ENCODE measurements at places on chromosomes 1 and 21.
A peak's percentile ranks its signal among the peaks of the same experiment; 100 is the strongest.

DNA sequence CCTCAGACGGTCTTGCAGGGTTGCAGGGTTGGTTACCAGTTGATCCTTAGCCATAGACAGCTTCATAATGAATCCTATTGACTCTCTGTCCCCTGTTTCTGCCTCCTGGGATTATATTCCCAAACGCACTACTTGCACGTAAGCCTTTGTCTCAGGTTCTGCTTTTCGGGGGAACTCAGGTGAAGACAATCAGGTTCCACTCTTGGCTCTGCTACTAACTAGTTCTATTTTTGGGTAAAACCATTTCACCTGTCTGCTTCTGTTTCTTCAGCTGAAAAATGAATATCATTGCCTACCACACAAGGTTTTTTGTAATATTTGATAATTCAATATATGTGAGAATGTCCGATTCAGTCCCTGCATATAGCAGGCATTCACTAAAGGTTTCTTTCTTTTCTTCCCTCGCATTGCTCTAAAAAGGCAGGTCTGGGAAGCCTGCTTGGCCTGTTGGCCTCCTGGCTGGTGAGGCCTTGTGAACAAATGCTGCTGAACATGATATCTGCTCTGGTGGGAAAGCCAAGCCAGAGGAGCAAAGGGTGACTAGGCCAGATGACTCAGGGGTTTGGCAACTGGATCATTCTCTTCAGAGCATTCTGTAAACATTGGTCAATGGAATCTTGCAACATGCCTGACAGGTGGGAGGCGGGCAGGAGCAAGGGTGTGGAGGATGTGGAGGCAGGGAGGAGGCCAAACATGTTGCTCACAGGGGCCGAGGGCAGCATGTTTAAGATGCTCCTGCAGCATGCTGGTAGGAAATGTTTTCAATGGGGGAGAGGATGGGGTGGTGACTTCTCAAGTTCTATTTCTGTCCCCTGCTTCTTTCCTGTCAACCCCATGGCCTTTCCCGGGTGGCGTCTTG, 23.8 kb downstream of the IER5 start:
- no peak overlapping the region for H3K4me3 ChIP-seq
- H3K27me3 ChIP-seq: peaks cover 9% of the 10 kb centered on the region
- no peaks in the 10 kb centered on the region for H3K36me3 ChIP-seq
- peaks cover 5% of the 10 kb centered on the region for H3K4me1 ChIP-seq
- H3K27ac ChIP-seq: no peak overlapping the region

GRCh38 chr1:228084797-228085196, 2.3 kb downstream of the ARF1 start:
- peak overlapping the region; percentile 97 for H3K4me3 ChIP-seq
- peaks cover 56% of the 10 kb centered on the region for H3K4me1 ChIP-seq
- DNase-seq: no peak
- H3K36me3 ChIP-seq: peaks cover 60% of the 10 kb centered on the region
- H3K27ac ChIP-seq: peak overlapping the region; percentile 97

GRCh38 chr1:35876988-35877387, 6.0 kb upstream of the AGO1 start:
- H3K27ac ChIP-seq: no peak overlapping the region
- H3K4me3 ChIP-seq: no peak overlapping the region
- peaks cover 3% of the 10 kb centered on the region for H3K4me1 ChIP-seq
- DNase-seq: no peak
- no peaks in the 10 kb centered on the region for H3K27me3 ChIP-seq
- no peaks in the 10 kb centered on the region for H3K36me3 ChIP-seq

DNA sequence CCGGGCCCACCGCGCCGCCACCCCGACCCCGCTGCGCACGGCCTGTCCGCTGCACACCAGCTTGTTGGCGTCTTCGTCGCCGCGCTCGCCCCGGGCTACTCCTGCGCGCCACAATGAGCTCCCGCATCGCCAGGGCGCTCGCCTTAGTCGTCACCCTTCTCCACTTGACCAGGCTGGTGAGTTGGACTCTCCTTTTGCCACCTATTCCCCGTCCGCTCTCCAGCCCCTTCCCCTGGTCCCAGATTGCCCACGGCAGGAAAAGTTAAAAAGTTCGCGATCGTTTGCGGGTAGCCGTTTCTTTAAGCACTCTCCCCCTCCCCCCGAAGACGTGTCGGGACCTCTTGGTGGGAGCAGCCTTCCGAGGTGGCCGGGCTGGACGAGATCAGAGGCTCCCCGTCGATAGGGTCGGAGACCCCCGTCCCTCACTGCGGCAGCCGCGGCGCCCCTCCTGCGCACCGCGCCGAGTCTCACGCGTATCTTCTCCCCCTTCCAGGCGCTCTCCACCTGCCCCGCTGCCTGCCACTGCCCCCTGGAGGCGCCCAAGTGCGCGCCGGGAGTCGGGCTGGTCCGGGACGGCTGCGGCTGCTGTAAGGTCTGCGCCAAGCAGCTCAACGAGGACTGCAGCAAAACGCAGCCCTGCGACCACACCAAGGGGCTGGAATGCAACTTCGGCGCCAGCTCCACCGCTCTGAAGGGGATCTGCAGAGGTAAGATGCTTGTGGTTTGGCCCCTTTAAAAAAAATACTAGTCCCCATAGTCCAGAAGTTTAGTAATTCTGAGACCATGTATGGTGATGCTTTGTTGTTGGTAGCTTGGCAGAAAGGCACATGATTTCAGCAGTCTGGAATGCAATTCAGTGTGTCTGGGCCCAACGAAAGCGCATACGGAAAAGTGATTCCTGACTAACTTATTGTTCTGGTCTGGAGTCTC, 576 bp downstream of the CCN1 start:
- peak; percentile 72 for DNase-seq
- H3K27me3 ChIP-seq: peaks cover 64% of the 10 kb centered on the region
- H3K4me1 ChIP-seq: peaks cover 32% of the 10 kb centered on the region
- no peaks in the 10 kb centered on the region for H3K36me3 ChIP-seq
- H3K4me3 ChIP-seq: peak overlapping the region; percentile 74
